ENCODE measurements at places on chromosomes 7 and 10. TPM values are rescaled to one million over a fixed set of nuclear protein-coding genes. Genes with fewer than 3 reads are reported as not detected.

The CTAGE4 gene
- total RNA-seq = 1.4 TPM

The PAX4 gene
- total RNA-seq = not detected

The TRIM4 gene
- total RNA-seq = 43.2 TPM

The PNLIP gene
- total RNA-seq = 7.0 TPM

The ITIH2 gene
- not detected for total RNA-seq

The NUTM2E gene
- 0.31 TPM for total RNA-seq

The CPN1 gene
- total RNA-seq = not detected

The OPALIN gene
- not detected for total RNA-seq

The HYAL4 gene
- total RNA-seq = not detected

The MET gene
- total RNA-seq = 8.9 TPM

The MOSPD3 gene
- 9.4 TPM for total RNA-seq

The COL17A1 gene
- 0.46 TPM for total RNA-seq

The CYP26C1 gene
- total RNA-seq = 0.07 TPM

The TMEM184A gene
- total RNA-seq = not detected

The NET1 gene
- total RNA-seq = 50.9 TPM

The CADPS2 gene
- total RNA-seq = 26.3 TPM

The OR13A1 gene
- not detected for total RNA-seq

The STARD3NL gene
- 44.3 TPM for total RNA-seq
